ENCODE measurements at places on chromosomes 16 and 17.

- no peak for DNase-seq
Observed at GRCh38 chr17:77867308-77867781, 91.2 kb upstream of the TNRC6C start.

- no peak for DNase-seq
Observed at GRCh38 chr17:12928736-12929135, 89.1 kb downstream of the ELAC2 start.

DNA sequence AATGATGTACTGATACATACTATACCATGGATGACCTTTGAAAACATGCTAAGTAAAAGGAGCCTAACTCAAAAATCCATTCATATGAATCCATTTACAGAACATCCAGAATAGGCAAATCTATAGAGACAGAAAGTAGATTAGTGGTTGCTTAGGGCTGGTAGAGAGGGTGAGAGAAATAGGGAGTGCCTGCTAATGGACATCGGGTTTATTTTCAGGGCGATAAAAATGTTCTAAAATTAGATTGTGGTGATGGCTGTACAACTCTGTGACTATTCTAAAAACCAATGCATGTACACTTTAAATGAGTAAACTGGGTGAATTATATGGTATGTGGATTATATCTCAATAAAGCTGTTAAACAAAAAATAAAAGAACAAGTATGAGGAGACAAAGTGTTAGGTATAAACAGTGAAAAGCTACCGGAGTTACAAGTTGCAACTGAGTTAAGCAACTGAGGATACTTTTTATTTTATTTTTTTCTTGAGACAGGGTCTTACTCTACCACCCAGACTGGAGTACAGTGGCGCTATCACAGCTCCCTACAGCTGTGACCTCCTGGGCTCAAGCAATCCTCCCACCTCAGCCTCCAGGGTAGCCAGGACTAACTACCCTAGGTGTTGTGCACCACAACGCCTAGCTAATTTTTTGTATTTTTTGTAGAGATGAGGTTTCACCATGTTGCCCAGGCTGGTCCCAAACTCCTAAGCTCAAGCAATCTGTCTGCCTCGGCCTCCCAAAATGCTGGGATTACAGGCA, 75.5 kb upstream of the CORO6 start:
- no peak for DNase-seq

- DNase-seq = no peak
Observed at GRCh38 chr17:28325211-28325610, 6.2 kb downstream of the TMEM97 start.
